ENCODE measurements at places on chromosomes 6 and 20. TPM values are rescaled to one million over a fixed set of nuclear protein-coding genes. Genes with fewer than 3 reads are reported as not detected.

Gene FAXC
- total RNA-seq, result 0.30 TPM

Gene GRIK2
- not detected for total RNA-seq

DNA sequence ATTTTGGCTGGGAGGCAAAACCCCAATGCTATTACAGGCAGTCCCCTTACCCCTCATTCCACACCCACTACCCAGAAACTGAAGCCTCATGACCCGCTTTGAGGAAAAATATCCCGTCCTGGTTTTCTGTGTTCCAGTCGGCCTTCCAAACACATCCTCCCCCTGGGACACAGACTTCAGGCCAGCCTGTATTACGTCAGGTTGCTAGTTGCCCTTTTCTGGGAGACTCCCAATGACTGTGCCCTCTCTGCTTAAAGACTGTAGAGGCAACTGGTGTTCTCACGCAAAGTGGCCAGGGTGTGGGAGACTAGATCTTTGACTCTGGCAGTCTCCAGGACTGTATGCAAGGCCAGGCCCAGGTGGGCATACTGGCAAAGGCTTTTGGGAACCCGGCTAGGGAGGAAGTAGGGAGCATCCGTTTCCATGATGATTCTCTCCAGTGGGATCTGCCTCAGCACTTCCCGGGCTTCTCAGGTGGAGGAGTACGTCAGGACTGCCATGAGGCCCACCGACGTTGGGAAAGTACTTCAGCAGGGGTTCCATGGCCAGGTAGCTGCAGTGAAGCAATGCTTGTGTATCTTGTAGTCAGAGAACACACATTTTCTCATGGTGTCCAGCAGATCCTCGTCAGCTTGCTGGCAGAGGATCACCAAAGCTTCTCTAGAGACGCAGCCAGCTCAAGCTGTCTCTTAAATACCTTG lies 34.9 kb downstream of the DYNLT1 start:
- peak; percentile 27 for DNase-seq

DNA sequence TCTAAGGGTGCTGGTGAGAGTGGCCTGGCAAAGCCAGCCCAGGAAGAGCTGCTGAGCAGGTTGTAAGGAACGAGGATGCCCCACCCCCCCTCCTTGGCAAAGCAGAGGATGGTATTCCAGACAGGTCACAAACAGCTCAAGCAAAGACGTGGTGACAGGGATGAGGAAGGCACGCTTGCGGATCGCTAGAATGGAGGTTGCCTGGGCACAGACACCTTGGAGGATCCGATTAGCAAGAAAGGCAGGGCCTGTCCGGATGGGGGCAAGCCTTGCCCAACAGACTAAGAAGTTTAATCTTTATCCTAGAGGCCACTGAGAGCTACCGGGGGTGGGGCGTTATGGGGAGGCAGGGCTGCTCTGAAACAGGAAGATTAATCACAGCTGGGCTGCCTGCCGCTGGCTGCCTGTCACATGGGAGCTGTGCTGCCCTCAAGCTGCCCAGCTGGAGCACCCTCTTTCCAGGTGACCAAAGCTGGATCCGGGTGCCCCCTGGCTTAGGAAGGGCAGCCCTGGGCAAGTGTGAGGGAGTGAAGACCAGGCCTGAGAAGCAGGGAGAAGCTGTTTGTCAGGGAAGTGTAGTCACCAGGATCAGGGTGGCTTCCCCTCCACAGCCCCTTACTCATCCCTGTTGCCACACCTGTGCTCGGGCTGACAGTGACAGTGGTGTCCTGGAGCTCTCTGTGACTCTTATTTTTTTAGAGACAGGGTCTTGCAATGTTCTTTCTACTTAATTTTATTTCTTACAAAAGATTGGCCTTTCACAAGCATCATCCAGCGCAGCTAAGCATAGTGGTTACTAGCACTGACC lies 9.1 kb upstream of the MAPK13 start:
- peak; percentile 87 for DNase-seq

- no peak for DNase-seq
These were observed 98.1 kb downstream of the RNGTT start for GRCh38 chr6:88865275-88865674.
